Glomerular endothelial cell (primary cell): ENCODE measurements at places on chromosomes 1 and 21. TPM values are rescaled to one million over a fixed set of nuclear protein-coding genes. Genes with fewer than 3 reads are reported as not detected.

Gene TENT5C
- total RNA-seq, result 0.41 and 0.92 TPM in 2 replicates

Gene PGLYRP4
- total RNA-seq, result not detected in 2 replicates

Gene MECR
- total RNA-seq, result 25.1 and 26.7 TPM in 2 replicates

Gene PLEKHA6
- total RNA-seq, result 0.93 and 1.9 TPM in 2 replicates

- DNase-seq, result no peak
These were observed 28.3 kb upstream of the TNFRSF1B start for GRCh38 chr1:12138196-12139168.

GRCh38 chr21:15729346-15729673 lies 472 bp upstream of the USP25 start:
- DNase-seq, result no peak
